ENCODE measurements at places on chromosomes 2 and 18.
A peak's percentile ranks its signal among the peaks of the same experiment; 100 is the strongest.

GRCh38 chr2:197677483-197677882 is 2.1 kb upstream of the RFTN2 start:
- DNase-seq: no peak

GRCh38 chr2:20282916-20283592 is 58.1 kb upstream of the SDC1 start:
- DNase-seq: no peak

DNA sequence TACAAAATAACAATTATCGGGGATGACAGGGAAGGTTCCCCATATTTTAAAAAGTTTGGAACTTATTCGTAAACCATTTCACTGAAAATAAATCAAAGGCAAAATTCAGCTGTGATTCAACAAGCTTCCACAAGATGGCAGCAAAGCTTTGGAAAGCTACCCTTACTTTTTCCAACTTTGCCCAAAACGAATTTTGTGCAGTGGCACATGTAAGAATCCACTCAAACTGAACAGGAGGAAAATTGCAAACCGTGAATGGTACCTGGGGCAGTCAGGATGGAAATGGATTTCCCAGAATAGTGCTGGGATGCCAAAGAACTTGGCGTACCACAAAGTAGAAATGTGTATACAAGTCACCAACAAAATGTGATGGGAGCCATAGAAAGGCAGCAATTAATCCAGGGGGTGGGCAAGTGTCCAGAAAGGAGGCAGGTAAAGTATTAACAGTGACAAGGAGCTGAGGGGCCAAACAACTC is 10.7 kb downstream of the RPL31 start:
- no peak for DNase-seq

DNA sequence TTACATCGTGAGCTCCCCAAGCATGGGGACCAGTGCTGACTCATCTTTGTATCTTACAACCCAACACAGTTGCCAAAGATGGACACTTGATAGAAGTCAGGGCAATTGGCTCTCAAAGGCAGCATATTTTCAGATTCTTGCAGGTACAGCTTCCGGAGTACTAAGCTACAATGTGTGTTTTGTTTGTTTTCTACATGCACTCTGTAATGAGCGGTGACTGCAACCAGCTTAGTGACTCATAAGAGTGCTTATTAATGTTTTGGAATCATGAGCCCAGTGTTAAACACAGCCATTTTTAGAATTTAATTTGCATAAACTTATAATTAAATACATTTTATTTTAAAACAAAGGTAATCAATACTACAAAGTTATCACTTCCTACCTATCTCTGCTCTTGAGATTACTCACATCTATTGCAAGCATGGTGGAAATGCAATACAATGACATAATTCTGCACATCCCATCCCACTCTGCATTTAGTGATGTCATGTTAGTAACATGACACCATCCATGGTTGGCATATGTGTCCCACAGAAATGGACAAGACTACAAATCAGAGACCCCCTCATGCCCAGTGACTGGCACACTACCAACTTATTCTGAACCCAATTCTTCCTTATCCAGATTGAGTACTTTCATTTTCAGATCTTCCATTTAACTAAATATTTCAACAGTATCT is 399.8 kb upstream of the ST6GAL2 start:
- DNase-seq: no peak

DNA sequence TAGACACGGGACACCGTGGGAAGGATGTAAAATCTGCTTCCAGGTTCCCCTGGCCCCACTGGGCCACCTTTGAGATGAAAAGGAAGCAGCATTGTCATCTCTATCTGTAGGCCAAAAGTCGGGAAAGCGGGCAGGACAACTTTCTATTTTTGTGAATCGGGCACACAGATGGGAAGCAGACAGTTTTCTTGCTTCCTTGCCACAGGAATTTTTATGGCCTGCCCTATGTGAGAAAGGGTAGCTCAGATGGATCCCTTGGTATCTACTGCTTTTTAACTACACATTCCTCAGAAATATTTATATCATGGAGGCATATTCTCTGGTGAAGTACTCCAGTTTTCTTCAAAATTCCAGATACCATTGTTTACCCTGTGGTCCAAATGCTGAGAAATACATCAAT is 735.5 kb downstream of the CBLN2 start:
- DNase-seq: no peak

DNA sequence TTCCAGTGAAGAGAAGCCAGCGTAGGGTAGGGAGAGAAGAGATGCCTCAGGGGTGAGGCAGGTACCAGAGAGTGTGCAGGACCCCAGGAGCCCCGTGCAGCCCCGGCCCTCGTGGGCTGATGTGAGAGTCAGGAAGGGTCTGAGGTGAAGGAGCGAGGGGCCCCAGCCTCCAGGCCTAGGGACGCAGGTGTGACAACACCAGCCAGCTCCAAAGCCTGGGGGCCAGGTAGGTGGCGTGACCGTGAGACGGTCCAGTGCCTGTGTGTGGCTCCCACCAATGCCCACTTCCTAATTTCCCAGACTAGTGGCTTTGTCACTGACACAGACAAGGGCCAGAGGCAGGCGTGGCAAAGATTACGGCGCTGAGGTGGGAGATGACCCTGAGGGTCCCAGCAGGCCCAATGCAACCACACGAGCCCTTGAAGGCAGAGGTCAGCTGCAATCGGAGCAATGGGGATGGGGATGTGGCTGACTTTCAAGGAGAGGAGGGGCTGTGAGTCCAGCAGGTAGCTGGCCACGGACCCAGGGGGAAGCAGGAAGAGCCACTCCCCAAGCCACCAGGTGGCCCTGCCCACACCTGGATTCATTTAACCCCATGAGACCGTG is 86.0 kb upstream of the SNTG2 start:
- DNase-seq: no peak

DNA sequence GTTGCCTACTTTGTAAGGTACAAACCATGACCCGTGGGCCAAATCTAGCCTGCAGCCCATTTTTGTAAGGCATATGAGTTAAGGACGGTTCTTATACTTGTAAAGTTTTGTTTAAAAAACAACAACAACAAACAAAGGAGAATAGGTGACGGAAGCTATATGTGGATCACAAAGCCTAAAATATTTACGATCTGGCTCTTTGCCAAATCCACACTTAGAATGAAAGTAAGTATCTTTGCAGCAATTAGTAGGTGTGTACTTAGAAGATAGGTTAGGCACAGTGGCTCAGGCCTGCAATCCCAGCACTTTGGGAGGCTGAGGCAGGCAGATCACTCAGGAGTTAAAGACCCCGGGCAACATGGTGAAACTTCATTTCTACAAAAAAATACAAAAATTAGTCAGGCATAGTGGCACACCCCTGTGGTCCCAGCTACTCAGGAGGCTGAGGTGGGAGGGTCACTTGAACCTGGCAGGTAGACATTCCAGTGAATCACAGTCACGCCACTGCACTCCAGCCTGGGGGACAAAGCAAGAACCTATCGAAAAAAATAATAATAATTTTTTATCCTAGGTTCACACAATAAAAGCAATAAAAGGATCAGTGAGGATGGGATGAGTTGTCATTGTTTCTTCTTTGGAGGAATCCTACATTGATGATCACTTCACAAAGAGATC is 57.8 kb upstream of the CTAGE1 start:
- no peak for DNase-seq

- DNase-seq: no peak
These were observed 111.5 kb upstream of the LGALSL start for GRCh38 chr2:64342195-64343099.

- DNase-seq: peak; percentile 48
These were observed 19.8 kb downstream of the SLC4A1AP start for GRCh38 chr2:27683390-27684071.

- DNase-seq: no peak
These were observed 197.7 kb upstream of the STON1 start for GRCh38 chr2:48332286-48332685.

- no peak for DNase-seq
These were observed 16.2 kb downstream of the EPB41L3 start for GRCh38 chr18:5527603-5528002.

DNA sequence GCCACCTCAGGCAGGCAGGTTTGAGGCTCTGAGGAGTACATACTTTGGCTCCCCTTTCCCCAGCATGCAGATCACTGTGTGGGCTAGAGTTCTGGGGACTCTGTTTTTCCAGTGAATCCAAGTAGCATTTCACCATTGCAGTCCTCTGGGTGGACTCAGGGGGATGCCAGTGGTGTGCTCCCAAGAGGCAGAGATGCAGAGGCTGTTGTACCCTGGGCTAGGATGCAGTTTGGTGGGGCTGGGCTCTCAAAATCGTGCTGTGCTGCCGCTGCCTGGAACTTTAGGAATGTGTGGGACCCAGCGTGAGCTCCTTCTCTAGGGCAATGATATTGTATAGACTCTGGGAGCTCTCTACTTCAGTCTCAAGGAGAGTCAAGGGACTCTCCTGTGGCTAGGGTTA is 104.9 kb downstream of the MYO3B start:
- DNase-seq: no peak

DNA sequence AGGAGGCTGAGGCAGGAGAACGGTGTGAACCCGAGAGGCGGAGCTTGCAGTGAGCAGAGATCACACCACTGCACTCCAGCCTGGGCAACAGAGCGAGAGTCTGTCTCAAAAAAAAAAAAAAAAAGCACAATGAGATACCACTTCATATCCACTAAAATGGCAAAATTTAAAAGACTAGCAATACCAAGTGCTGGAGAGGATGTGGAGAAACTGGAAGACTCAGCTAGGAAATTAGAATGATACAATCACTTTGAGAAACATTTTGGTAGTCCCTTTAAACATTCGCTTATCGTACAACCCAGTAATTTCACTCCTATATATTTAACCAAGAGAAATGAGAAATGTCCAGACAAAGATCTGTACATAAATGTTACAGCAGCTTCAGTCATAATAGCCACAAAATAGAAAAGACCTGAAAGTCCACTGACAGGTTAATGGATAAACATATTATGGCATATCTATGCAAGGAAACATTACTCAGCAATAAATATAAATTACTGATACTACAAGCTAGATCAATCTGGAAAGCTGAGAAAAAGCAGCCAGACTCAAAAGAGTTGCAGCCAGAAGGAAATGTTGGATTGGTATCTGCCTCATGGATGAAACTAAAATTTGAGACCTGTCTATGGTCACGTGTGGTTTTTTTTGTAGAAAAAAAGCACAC is 40.0 kb downstream of the WDSUB1 start:
- DNase-seq: no peak

GRCh38 chr2:203612246-203612645 is 77.1 kb upstream of the RAPH1 start:
- no peak for DNase-seq

- DNase-seq: no peak
These were observed 88.4 kb downstream of the MEP1B start for GRCh38 chr18:32278177-32278799.

DNA sequence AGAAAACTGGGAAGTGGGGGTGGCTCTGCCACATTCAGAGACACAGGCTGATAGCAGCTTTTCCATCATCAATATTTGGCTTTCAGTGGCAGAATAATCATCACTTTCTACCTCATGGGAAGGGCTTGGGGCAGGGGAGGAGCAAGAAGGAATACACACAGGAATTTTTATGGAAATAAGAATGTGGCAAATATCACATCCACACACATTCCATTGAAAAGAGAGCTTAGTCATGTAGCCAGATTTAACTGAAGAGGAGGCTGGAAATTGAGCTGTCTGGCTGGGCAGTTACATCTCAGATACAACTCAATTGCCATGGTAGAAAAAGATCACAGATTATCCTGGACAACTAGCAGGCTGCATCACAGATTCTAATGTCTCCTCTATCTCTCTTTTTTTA is 1474.0 kb upstream of the ACVR2A start:
- DNase-seq: no peak

- no peak for DNase-seq
These were observed 51.1 kb upstream of the TNP1 start for GRCh38 chr2:216911008-216911407.
